Activated T-helper 1 cell treated with anti-CD3 and anti-CD28 coated beads, Interleukin-2, amount 50 U/mL, for 16 hours (primary cell): ENCODE measurements at places on chromosomes 13 and 19.

DNA sequence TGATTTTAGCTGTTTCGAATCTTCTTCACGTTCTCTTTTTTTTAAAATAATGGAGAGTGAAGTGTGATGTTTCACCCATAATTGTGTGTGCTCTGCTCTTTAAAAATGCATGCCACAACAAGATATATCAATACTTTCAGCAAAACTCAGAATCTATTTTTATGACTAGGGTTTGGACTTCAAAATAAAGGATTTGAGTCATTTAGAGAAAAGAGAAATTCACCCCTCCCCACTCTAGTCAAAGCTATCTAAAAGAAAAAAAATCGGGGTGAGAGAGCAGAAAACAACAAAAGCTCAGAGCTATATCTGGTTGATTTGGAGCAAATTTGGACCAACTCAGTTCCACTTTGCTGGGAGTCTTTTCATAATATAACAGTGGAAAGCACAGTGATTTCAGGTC lies 244.5 kb downstream of the DNAJC15 start:
- DNase-seq: no peak

DNA sequence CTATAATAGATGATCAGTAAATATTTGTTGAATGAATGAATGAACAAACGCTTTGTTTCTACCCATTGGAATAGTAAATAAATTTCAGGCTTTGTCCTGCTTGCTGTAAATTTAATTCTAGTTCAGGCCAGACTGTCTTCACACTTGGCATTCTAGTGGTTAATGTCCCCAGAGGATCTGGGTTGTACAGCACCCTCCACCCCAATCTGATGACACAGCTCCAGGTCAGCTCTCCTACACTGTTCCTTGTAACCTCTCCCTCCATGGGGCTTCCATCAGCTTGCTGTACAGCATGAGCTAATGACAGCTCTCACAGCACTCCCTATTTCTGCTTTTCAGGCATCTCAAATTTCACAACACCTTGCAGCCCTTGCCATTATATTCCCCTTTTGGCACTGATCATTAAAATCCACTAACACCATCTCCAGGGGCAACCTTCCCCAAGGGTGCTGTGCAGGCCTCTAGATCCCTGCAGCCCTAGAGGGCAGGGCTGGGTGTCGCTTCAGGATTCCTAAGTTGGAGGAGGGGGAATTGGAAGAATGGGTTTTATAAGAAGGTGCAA lies 12.7 kb upstream of the KL start:
- DNase-seq: no peak

- no peak for DNase-seq
These were observed 310.3 kb downstream of the EFNB2 start for GRCh38 chr13:106225126-106225525.

DNA sequence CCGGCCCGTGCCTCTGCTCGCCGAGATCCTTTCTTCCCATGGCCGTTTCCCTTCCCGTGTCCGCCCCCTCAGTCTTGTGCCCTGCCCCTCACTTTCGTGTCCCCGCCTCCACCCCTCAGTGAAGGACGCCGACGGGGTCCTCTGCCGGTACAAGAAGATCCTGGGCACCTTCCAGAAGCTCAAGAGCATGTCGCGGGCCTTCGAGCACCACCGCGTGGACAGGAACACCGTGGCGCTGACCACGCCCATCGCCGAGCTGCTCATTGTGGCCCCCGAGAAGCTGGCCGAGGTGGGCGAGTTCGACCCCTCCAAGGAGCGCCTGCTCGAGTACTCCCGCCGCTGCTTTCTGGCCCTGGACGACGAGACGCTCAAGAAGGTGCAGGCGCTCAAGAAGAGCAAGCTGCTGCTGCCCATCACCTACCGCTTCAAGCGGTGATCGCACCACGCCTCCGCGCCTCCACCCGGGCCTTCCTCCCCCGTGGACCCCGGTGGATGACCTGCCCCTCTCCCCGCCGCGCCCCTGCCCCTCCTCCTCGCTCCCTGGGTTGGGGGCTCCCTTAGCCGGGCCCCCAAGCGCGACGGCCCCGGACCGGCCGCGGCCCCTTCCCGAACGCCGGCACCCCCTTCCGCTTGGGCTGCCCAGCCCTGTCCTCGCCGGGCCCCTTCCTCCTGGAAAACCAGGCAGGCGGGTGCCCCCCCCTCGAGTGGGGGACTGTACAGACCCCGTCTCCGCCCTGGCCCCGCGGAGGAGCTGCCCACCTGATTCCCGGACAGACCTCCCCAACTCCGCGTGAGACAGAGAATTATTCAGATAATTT lies 2.3 kb upstream of the U2AF2 start:
- DNase-seq: no peak

GRCh38 chr13:46178143-46178542 lies 3.8 kb downstream of the LCP1 start:
- no peak for DNase-seq

- DNase-seq: no peak
These were observed 590.8 kb downstream of the LMO7 start for GRCh38 chr13:76226941-76227340.

- no peak for DNase-seq
These were observed 8.8 kb downstream of the IGFLR1 start for GRCh38 chr19:35733180-35734125.

DNA sequence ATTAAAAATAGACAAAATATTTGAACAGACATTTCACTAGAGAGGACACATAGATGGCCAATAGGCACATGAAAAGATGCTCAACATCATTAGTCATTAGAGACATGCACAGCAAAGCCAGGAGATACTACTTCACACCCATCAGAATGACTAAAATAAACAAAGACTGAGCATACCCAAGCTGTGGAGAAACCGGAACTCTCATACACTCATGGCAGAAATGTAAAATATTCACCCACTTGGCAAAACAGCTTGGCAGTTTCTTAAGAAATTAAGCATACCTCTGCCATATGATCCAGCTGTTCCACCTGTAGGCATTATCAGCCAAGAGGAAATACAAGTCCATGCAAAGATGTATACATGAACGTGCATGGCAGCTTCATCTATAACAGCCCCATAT lies 213.4 kb downstream of the TSHZ3 start:
- no peak for DNase-seq

- no peak for DNase-seq
These were observed 23.6 kb downstream of the VSTM2B start for GRCh38 chr19:29549105-29550070.

DNA sequence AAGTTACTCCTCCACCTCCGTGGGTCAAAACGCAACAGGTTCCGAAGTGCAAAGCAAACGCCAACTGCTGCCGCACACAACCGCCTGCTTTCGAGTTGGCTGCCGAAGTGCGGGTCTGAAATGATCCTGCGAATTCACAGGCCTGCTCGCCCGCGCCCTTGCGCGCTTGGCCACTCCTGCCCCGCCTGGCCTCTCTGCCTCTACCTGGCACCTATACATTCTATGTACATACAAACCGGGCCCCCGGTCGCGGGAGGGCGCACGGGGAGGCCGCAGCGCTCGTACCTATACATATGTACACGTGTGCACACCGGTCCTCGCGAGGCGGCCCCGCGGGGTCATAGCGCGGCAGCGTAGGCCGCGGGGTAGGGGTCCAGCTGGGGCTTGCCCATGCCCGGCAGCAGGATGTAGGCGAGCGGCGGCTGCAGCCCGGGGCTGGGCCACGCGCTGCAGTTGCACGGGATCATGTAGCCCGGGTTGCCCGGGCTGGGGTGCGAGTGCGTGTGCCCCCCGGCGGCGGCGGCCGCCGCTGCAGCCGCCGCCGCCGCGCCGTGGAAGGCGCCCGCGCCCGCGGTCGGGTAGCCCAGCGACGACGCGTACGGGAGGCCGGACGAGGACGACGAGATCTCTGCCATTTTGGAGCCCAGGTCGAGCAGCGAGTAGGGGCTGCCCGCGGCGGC lies 1.3 kb downstream of the SOX21 start:
- no peak for DNase-seq

- no peak for DNase-seq
These were observed 25.9 kb downstream of the ARHGAP35 start for GRCh38 chr19:46886546-46887239.

DNA sequence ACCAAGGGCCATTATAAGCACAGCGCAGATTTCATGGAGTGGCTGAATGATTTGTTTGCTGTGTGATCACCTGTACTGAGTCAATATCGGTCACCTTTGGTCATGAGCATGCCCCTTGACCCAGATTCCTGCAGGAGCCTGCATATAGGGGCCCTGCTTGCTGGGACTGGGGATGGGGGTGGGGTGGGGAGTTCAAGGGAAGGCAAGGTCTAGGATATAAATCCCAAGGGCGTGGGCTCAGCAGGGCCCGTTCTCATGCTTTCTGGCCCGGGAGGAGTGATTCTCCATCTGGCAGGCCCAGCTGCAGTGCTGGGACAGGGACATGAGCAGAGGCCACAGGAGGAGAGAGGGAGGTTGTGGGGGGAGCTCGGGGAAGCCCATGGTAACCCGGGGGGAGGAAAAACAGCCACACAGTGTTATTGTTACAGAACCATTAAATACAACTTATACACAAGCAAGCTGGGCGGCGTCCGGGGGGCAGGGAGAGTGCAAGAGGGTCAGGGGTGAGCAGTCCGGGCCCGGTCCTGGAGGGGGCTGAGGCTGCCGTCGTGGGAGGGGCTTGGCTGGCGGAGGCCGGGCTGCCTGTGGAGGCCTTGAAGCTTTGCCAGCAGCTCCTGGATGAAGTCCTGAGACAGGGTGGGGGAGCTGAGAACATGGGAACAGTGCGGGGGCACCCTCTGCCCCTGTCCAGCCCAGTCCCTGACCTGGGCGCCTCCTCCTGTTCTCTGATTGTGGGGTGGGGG lies 5.2 kb downstream of the PPP1R14A start:
- no peak for DNase-seq

DNA sequence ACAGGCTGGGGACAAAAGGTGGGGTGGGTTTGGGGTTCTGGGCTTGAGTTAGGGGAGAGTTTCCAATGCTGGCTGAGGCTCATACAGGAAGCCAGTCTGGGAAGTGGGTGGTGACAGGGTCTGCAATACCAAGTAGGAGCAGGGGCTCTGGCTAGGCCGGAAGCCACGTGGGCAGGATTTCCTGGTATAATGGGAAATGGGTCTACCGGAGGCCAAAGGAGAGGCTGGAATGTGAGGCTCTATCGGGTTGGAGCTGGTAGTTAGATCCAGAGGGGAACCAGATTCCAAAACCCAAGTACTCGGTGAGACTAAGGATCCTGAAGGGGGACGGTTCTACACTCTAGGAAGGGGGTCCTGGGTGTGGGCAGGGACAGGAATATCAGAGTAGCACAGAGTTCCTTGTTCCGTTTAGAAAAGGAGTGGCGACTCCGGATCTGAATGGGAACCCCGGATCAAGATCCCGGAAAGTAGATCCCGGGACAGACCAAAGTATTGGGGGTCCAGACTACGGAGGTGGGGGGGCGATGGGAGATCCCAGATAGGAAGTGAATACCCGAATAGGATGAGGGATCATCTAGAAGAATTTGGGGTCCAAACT lies 802 bp downstream of the CDC37 start:
- no peak for DNase-seq

- DNase-seq: no peak
These were observed 10.7 kb downstream of the ELF1 start for GRCh38 chr13:41008349-41008980.

- no peak for DNase-seq
These were observed 11.1 kb upstream of the NANOS3 start for GRCh38 chr19:13865571-13866462.

GRCh38 chr19:408441-408901 lies 476 bp downstream of the C2CD4C start:
- no peak for DNase-seq

DNA sequence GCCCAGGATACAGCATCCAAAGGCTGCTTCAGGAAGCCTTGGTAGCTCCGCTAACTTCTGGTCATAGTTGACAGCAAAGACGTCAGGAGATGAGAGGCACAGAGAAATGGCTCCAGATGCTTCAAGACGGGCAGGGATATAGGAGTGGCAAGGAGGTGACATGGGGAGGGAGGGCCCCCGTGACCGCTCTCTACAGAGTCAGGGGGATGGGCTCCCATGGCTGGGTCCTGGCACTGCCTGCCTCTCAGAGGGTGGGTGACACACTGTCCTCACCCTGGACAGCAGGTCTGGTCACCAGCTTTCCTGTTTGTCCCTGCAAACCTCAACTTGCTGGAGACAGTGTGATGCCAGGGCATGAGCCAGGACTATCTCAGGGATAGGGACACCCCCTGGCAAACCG lies 10.3 kb upstream of the ZNF14 start:
- no peak for DNase-seq

GRCh38 chr19:19580418-19580817 lies 38.1 kb downstream of the PBX4 start:
- no peak for DNase-seq

GRCh38 chr13:29284726-29285125 lies 310.8 kb downstream of the SLC7A1 start:
- DNase-seq: no peak

GRCh38 chr13:77460195-77460594 lies 75.3 kb upstream of the SCEL start:
- no peak for DNase-seq

DNA sequence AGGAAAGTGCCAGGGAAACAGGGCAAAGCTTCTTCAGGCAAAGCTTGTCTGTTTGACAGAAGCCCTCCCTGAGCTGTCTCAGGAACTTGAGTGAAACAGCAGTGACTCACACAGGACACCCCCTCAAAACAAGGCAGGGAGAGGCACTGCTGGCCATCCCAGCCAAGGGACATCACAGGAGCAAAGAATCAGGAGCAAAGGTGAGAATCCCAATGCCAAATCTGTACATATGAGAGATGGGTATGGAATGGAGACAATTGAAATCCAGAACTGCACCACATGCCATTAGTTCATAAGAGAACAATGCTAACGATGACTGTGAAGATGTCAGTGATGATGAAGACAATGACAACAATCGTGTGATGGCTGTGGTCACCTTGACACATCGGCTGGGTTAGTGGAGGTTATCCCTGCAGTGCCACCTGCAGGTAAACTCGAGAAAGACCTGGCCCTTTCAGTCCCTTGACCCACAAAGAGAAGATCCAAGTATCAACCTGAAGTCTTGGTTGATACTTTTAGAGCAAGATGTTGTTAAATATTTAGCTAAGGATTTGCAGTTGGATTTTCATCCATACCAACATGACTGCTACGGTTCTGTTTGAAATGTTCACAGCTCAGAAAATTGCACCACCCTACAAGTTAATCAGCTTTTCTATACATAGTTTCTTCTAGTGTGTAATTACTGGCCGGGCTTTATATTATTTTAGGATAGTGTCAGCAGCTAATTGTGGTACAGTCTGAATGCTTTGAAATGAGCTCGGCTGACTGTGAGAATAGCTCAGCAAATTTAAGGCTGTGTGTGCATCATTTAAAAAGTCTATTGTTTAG lies 42.0 kb upstream of the IPO5 start:
- no peak for DNase-seq

GRCh38 chr19:5951338-5951861 lies 26.5 kb downstream of the RANBP3 start:
- DNase-seq: no peak

DNA sequence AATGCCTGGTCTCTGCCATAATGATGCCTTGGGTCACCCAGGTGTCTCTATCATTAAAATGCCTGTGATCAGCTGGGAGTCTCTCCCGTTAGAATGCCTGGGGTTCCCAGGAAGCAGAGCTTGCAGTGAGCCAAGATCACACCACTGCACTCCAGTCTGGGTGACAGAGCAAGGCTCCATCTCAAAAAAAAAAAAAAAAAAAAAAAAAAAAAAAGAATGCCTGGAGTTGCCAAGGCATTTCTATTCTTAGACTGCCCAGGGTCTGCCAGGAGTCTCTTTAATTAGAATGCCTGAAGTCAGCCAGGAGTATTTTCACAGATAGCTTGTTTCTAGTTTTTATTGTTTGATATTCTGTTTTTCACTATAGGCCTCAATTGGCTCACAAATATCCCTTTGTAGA lies 1552.5 kb downstream of the UQCRFS1 start:
- no peak for DNase-seq

- no peak for DNase-seq
These were observed 77.9 kb downstream of the CACNA1A start for GRCh38 chr19:13428352-13428751.

GRCh38 chr13:26007261-26008125 lies 44.3 kb downstream of the SHISA2 start:
- DNase-seq: no peak
